ENCODE measurements at places on chromosomes 11 and 22.

- no peak for DNase-seq
Measured at GRCh38 chr11:2670541-2671100, 29.2 kb downstream of the KCNQ1OT1 start.

DNA sequence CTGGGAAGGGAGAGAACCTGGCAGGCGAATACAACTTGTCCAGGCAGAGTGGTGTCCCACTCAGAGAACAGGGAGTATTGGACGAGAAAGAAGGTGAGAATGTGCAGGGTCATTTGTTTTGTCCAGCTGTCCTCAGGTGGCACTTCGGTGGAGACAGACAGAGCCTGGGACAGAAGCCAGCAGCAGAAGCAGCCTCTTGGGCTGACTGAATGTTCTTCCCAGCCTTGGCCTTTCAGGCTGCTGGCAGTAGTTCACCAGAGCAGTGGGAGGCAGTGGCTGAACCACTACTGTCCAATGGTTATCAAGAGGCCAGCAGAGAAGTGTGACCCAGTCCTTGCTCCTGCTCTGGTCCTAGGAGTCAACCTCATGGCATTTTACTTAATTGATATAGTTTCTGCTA, 331.1 kb upstream of the NARS2 start:
- no peak for DNase-seq

- no peak for DNase-seq
Measured at GRCh38 chr11:107733518-107733917, 21.7 kb upstream of the SLN start.

DNA sequence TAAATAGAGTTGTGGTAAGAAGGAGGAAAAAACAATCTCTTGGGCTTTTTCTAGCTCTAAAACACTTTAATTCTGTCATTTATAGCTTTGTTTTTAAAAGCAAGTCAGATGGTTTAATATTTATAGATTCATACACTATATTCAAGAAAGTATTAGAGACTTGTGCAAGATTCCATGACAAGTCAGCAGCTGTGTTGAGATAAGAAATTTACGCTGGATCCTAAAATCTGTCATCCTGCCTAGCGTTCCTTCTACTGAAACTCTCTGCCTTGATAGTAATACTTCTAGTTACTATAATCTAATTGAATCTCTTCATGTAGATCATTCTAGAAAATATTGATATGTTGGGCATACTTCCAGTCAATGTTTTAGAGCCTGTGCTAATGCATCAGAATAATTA, 721.8 kb downstream of the CNTN5 start:
- no peak for DNase-seq
